ENCODE measurements at places on chromosomes 11 and 22.

DNA sequence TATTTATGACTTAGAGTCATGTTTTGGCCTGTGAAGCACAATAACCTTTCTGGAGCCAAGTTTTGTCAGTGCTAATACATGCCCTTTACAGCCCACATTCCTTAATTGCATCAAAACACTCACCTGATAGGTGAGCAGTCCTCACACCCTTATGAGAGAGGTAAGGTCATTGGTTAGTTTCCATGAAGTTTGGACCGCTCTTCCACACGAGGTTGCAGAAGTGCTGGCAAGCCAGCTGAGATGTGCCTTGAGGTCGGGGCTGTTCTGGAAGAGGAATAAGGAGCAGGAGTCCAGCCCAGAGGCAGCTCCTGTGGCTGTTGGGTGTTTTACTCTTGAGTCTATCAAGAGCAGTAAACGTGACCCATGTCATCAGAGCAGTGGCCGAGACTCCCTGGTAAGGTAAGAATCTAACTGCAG, 76.3 kb downstream of the CYB5R2 start:
- DNase-seq, result no peak

- DNase-seq, result no peak
Observed at GRCh38 chr11:112525270-112525669, 264.6 kb upstream of the PLET1 start.

DNA sequence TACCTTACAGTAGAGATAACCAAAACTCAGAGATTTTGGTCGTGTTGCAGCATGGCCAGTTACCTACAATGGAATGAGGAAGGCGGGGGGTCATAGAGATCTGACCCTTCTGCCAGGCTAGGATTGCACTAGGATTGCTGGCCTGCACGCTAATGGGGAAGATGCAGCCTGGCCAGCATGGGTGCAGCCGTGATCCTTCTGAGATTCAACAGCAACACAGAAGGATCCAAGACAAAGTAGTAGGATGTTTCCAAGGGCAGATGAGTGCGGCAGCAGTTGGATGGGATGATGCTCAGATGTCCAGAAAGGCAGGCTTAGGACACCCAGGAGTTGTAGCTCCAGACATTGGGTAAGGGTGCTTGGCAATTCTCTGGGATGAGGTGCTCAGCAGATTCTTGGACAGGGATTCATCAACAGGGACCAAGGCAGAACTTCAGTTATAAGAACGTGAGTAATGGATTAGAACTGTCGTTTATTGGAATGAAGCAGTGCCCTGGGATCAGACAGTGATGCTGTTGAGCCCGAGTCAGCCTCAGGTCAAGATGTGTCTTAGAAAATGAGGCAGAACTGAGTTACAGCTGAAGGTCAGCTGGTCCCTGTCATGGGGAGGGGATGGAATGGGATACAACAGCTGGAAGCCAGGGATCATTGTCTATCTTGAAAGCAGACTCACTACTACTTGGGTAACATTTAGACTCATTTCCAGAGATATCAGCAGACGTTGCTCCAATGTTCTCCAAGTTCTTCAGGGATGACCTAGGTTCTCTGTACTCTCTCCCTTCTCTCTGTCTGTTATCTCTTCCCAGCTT, 71.0 kb downstream of the PARVA start:
- no peak for DNase-seq

DNA sequence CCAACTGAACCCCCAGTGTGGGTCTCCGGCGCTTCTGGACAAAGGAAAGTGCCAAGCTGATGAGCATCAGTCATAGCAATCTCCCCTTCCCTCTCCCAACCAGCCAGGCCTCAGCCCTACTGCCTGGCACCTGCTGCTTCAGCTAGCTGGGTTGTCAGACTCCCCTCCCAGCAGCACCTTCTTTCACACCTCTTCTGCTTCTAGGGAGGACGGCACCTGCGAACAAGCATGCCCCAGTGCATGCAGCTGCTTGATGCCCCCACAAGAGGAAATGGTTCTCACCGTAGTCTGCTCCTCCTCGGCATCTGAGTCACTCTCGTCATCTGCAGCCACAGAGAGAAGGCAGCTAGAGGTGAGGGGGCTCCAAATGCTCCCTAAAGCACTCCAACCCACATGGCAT, 25.4 kb downstream of the THOC5 start:
- DNase-seq, result no peak

- no peak for DNase-seq
Observed at GRCh38 chr11:65916391-65916790, 2.5 kb downstream of the C11orf68 start.

GRCh38 chr11:92739491-92739890, 230.0 kb upstream of the MTNR1B start:
- no peak for DNase-seq

DNA sequence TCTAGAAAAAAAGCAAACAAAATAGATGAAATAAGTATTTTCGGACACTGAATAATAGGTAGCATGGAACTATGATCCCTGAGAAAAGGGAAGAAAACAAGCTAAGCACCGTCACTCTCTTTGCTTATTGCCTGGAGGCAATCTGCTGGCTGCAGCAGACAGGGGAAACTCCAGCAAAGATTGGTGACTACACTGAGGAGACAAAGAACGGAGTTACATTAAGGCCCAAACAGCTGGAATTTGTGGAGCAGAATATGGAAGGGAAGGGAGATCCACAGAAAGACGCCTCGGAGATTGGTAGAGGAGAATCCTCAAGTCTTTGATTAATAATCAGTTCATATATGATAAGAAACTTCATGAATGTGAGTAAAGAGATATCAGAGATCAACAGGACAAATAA, 150.2 kb downstream of the TYR start:
- DNase-seq, result no peak

GRCh38 chr11:34619062-34619516, 1.8 kb upstream of the EHF start:
- no peak for DNase-seq

DNA sequence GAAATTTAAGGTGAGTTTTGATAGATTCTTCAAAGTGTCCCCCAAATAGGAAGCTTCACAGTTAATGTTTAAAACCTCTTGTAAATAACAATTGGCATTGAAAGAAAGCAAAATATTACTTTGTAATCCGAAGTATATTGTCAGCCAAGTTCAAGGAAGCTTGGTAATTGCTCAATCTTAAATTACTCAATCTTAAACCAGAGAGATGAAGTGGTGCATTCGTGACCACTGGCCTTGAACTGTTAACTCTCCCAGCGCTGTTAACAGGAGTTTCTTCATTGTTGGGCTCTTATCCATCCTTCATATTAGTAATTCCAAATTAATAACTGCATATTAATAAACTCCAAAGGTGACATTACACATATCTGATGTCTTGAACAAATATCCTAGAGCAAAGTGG, 20.6 kb upstream of the FDX1 start:
- no peak for DNase-seq

- DNase-seq, result no peak
Observed at GRCh38 chr11:114368918-114369680, 31.2 kb downstream of the C11orf71 start.

DNA sequence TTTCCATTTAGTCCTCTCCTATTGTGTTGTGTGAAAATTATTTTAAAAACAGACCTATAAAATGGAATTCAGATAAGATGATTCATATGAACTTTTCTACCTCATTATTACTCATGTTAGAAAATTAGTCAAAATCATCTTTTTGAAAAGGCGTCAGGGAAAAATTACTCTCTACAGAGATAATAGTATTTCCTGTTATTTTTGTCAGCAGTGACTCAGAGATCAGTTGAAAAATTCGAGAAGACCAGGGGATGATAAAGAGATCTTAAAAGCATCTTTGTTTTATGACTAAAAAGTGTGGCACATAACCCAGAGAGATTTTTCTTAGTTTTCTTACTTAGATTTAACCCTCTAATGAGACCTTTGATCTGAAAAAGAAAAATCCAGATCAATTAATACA, 157.9 kb upstream of the CARD18 start:
- no peak for DNase-seq

GRCh38 chr11:117376517-117376916, 48.9 kb downstream of the CEP164 start:
- no peak for DNase-seq

- no peak for DNase-seq
Observed at GRCh38 chr11:42625757-42626665, 685.8 kb upstream of the API5 start.

- no peak for DNase-seq
Observed at GRCh38 chr22:39515266-39516050, 4.9 kb upstream of the ATF4 start.

DNA sequence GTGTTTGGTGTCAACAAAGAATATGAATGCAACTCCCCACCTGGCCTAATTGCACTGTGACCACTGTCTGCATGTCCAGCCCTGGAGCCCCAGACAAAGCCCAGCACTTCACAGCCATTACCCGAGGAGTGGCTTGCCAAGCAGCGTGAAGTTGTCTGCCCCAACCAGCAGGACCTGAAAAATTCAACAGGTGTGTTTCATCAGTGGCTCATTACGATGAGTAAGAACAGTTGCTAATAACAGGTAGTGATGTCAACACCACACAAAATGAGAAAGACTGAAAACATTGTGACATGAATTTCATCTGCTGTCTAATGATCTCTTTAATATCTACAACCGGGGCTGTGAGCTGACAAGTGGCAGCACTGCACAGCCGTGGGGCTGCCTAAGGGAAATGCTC, 10.3 kb downstream of the MRPL21 start:
- DNase-seq, result no peak

DNA sequence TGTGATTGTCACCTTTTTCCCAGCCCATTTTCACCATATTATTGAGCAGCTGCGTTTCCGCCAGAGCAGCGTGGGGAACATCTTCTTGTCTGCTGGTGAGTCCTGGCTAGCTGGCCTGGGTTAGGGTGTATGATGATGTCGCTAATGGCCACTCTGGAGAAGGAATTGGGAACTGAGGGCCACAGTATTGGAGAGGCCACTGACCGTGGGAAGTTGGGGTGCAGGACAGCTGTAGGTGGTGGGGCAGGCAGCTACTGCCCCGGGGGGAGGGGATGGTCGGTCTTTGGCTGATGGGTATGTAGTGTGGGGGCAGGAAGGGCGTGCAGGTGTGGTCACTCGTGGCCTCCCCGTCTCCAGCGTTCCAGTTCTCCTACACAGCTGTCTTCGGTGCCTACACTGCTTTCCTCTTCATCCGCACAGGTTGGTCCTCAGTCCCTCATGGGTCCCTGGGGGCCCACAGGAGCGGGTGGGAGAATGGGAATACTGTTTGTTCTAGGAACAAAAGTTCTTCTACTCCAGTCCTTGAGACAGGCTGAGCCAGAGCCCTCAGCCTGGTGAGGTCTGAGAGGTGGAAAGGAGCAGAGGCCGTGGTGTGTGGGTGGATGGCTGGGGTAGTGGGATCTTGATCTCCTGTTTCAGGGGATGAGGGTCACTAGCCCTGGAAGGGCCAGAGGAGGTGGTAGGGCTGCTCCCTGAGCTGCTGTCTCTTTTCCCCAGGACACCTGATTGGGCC, 2.1 kb downstream of the RCE1 start:
- no peak for DNase-seq

DNA sequence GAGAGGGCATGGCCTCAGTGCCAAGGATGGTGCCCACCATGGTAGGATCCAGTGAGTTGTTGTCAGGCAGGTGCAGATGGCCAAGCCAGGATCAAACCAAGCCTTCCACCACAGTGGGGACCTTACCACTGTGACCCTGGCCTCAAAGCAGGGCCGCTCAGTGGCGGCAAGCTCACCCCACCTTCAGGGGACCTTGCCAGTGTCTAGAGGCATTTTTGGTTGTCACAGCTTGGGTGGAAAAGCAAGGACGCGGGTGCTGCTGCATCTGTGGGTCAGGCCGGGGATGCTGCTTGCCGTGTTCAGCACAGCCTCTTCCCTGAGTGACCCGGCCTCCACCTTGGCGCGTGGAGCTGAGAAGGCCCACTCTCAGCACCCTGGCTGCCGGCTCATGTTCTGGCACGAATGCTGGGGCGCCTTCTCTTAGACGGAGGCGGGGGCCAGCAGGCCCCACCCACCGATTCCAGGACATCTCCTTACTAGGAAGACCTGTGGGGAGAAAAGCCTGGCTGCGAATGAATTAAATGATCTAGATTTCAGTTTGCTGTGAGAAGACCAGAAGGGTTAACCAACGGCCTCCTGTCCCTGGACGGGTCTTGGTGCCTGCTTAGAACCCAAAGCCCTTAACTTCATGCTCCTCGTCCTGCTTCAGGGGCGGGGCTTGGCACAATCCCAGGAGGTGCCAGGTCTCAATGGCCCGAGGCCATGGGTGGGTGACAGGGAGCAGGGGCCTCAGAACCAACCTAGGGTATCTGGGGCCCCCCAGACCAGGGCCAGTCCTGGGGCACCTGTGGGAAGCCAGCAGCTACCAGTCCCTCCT, 18.9 kb downstream of the TRMU start:
- DNase-seq, result no peak

GRCh38 chr11:34051349-34052035, at the start of gene CAPRIN1:
Gene CAPRIN1 (plus strand): TSS chr11:34051731. CDS start chr11:34052421, 690 bp downstream.
- DNase-seq, result peak; percentile 88

- DNase-seq, result no peak
Observed at GRCh38 chr11:60175860-60176275, 7.0 kb downstream of the MS4A6A start.

- DNase-seq, result no peak
Observed at GRCh38 chr11:17568944-17569343, 21.9 kb downstream of the OTOG start.

DNA sequence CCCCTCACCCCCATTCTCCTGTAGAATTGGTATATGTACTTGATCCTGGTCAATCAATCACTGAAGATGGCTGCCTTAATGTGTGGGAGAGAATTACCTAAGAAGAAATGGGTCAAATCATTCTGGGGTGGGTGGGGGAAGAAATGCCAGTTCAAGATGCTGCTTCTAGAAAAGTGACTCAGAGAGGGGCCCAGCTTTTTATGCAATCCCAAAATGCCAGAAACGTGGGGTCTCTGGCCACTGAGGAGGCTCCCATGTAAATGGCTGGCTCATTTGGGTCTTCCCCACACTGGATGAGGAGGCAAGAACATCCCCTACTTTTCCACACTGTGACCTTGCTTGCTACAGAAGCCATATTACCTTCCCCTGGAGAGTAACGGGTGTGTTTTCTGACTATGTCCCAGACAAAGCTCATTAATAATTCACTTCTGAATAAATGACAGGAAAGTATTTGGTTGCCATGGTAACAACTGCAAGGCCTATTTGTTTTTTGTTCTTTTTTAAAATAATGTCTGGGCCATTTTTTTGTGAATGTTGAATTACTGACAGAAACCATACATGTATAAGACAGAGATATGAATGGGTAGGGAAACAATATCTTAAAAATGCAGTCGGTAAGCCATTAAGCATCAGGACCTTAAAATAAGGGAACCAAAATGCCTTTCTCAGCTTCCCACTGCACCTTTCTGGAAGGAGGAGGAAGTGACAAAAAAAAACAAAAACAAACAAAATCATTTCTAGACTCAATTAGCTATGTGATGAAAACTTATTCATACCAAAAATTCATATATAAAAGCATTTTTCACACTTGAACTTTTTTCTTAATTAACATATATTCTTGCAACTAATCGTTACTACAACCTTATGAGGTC, 32.0 kb downstream of the SLC1A2 start:
- DNase-seq, result no peak

Data from NCI-H1930 (cell line).